ENCODE measurements at places on chromosomes 6 and 20.

DNA sequence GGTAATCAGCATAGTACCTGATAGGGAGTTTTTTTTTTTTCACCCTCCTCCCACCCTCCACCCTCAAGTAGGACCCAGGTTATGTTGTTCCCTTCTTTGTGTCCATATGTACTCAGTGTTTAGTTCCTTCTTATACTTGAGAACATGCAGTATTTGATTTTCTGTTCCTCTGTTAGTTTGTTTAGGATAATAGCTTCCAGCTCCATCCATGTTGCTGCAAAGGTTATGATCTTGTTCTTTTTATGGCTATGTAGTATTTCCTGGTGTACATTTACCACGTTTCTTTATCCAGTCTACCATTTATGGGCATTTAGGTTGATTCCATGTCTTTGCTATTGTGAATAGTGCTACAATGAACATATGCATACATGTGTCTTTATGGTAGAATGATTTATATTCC is 41.9 kb downstream of the FOXA2 start:
- H3K27me3 ChIP-seq = no peaks in the 10 kb centered on the region
- H3K27ac ChIP-seq = no peak overlapping the region
- no peak for DNase-seq
- no peaks in the 10 kb centered on the region for H3K4me1 ChIP-seq
- H3K36me3 ChIP-seq = no peaks in the 10 kb centered on the region
- H3K4me3 ChIP-seq = no peak overlapping the region

DNA sequence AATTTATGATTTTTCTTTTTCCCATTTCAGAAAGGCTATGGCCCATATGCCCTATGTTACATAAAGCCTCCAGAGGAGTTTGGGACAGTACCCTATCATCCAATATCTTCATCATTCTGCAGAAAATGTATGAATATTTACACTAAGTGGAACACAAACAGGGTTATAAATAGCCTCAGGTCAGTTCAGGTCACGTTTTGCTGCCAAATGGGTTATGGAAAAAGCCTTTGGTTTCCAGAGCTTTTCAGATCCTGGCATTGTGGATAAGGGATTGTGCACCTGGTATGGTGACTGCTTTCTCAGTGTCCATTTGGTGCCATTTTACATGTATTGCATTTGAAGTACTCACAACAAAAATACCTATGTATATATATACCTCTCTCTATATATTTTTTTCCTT is 29.4 kb downstream of the UTRN start:
- no peak overlapping the region for H3K4me3 ChIP-seq
- no peaks in the 10 kb centered on the region for H3K36me3 ChIP-seq
- DNase-seq = no peak
- no peaks in the 10 kb centered on the region for H3K27me3 ChIP-seq
- peaks cover 3% of the 10 kb centered on the region for H3K4me1 ChIP-seq

- no peak for DNase-seq
- no peaks in the 10 kb centered on the region for H3K4me1 ChIP-seq
- no peak overlapping the region for H3K4me3 ChIP-seq
- H3K27ac ChIP-seq = no peak overlapping the region
- no peaks in the 10 kb centered on the region for H3K27me3 ChIP-seq
- no peaks in the 10 kb centered on the region for H3K36me3 ChIP-seq
Observed at GRCh38 chr20:59576216-59576953, 28.0 kb upstream of the PHACTR3 start.

- no peaks in the 10 kb centered on the region for H3K36me3 ChIP-seq
- no peaks in the 10 kb centered on the region for H3K4me1 ChIP-seq
- H3K27ac ChIP-seq = peak overlapping the region; percentile 43
Observed at GRCh38 chr6:5260111-5260620, 584 bp downstream of the LYRM4 start.

GRCh38 chr20:31842471-31843157 is 2.8 kb downstream of the FOXS1 start:
- no peak overlapping the region for H3K4me3 ChIP-seq
- H3K4me1 ChIP-seq = peaks cover 36% of the 10 kb centered on the region
- DNase-seq = peak; percentile 71

DNA sequence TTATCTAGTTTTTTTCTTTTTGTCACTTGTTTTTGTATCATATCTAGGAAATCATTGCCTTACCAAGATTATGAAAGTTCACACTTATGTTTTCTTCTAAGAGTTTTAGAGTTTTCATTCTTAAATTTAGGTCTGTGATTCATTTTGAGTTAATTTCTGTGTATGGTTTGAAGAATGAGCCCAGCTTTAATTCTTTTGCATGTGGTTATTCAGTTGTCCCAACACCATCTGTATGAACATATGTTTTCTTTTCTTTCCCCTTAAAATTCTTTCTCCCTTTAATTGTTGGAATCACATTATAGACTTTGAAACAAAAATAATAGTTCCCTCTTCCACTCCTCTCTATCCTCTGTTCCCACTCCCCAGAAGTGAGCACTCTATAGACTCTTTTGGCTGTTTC is 85.4 kb downstream of the SLX4IP start:
- H3K4me3 ChIP-seq = no peak overlapping the region
- H3K4me1 ChIP-seq = peaks cover 6% of the 10 kb centered on the region
- DNase-seq = peak; percentile 30
- no peaks in the 10 kb centered on the region for H3K36me3 ChIP-seq

- H3K4me1 ChIP-seq = no peaks in the 10 kb centered on the region
- H3K4me3 ChIP-seq = no peak overlapping the region
- no peaks in the 10 kb centered on the region for H3K27me3 ChIP-seq
Observed at GRCh38 chr6:128323011-128323410, 197.4 kb downstream of the PTPRK start.

Measured in fibroblast of lung (primary cell).